ENCODE measurements at places on chromosomes 3 and 15.

DNA sequence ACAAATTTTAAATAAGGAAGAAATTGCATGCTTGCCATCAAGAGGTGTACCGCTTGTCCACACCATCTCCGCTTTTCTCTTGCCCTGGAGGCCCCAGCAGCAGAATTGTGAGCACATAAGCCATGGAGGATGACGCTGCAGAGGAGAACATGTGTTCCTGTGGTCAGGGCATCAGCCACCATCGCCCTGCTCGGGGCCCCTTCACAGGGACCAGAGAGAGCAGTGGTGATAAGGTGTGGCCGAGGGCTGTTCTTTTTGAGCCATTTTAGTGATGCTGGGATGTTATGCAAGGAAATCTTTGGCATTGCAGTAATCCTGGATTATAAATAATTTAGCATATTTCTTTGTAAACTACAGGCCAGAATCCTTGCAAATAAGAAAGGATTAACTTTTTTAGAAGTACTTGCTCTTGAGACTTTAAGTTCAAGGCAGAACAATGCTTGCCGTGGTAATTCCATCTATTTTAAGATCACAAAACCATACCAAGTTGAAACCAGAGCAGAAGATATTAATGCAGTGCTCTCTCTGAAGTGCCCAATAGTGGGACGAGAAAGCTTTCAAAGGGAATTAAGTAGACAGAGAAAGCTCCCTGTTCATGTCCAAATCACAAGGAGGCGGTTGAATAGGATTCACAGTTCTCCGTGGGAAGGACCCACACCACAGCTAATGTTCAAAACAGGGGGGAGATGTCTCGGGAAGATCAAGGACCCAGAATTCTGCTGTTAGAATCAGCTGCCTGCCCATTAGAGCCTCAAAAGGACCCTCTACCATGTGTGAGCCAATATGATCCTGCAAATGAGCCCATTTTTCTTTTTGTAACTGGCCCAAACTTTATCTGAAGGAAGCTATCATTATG lies 338.5 kb downstream of the RORA start:
- no peak for DNase-seq

DNA sequence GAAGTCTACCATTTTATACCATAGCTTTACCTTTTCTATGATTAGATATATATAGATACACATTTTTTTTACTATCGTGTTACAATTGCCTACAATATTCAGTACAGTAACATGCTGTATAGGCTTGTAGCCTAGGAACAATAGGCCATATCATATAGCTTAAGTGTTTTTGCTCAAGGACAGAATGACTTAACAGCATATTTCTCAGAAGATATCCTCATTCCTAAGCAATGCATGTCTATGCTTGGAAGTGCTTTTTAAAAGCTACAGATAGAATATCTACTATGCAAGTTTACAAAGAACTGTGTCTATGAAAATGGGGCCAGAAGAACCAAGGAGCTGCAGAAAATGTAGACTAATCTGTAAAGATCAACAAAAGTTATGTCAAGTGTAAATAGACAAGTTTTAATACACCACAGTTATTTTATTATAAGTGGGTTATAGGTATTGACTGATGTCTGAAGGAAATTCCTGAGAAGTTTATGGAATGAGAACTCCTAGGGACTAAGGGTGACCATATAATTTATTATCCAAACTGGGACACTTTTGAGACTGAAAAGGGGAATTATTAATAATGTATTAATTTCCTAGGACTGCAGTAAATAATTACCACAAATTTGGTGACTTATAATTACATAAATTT lies 138.7 kb upstream of the TGFBR2 start:
- no peak for DNase-seq

DNA sequence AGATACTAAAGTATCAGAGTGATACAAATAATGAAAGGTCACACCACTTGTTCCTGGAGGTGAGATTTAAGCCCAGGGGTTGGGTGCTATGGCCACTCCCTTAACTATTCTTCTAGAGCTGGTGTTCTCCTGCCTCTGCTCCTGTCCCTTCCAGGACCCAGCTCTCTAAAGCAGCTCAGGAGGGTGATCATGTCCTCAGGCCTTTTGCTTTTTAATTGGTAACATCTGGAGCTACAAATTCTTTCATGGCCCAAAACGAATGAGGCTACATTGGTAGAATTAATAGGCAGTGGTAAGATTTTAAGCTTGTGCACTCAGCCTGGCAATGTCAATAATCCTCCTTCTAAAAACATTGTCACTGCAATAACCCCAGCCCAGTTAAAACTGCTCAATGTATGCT lies 38.2 kb upstream of the CNOT10 start:
- DNase-seq = no peak

- DNase-seq = no peak
These were observed 1.2 kb downstream of the YEATS2 start for GRCh38 chr3:183698756-183699155.

DNA sequence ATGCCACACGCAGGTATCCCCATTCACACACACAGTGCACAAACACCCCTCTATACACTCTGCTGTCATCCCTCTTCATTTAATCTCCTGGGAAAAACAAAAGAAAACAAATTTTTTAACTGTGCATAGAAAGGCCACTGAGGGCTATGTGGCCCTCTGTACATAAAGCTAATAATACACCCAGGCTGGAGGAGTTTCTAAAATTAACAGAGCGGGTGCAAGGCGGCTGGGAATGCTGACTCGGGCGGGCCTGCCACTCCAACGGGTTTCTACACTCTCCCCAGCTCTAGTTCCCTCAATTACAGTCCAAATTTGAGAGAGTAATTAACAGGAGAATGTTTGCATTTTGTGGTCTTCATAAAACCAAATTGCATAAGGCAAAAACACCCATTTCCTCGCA lies 23.1 kb downstream of the HCN4 start:
- DNase-seq = no peak

- DNase-seq = no peak
These were observed 269.9 kb upstream of the UBE2E2 start for GRCh38 chr3:22933051-22933840.

DNA sequence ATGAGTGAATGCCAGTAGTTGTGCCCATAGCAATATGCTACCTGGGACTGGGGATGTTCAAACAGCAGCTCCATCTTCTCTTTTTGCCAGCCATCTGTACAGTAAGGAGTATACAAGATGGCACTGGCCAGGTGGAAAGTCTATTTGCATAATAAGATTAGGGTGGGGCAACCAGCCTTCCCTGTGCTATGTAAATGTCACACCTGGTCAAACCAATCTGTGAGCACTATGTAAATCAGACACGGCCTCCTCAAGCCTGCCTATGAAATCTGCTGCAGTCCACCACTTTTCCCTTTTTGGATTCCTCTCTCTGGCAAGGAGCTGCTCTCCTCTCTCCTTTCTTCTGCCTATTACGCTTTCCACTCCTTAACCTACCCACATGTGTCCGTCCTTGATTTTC lies 53.0 kb downstream of the C3orf80 start:
- no peak for DNase-seq

DNA sequence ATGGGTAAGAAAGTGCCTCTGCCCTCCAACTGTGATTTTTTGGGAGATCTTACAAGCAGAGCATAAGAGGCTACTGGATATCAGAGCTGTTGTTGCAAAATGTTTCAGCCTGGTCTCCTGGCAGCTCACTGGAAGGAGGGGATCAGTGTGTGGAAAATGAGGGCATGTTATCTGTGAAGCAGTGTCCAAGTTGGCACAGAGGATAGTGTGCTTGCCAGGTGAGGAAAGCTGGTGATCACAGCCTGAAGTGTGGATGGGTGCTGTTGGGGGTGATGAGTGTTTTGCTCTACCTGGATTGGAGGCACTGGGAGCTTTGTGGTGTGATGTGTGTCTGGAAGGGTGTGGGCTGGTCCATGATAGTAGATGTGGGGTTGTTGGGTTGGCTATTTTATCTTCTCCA lies 69.3 kb downstream of the MCTP2 start:
- no peak for DNase-seq

GRCh38 chr3:192917028-192917403 lies 640 bp downstream of the MB21D2 start:
- no peak for DNase-seq

DNA sequence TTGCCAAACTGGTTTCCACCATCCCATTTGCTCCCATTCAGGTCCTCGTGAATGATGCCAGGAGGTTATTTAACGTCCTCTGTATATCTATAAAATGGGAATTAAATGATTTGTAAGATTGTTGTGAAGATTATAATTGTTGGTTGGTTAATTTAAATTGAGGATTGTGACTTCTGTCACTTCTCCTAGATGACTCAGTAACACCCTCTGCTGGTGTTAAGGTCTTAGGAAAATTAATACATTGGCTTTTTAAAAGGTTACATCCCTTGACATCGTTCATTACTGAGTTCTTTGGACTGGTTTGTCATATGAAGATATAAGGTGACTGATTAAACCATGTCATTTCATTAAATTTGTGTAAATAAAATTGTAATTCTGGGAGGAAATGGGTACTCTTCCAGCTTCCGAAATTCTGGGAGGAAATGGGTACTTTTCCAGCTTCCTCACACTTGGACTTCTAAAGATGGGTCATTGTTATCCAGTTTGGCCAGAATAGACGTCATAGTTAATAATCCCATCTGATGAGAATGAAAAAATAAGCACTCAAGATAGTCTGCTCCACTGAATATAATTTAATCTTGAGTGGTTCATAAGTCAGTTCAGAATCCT lies 33.3 kb upstream of the PAQR5 start:
- DNase-seq = no peak

- no peak for DNase-seq
These were observed 19.2 kb downstream of the KBTBD13 start for GRCh38 chr15:65095747-65096104.

DNA sequence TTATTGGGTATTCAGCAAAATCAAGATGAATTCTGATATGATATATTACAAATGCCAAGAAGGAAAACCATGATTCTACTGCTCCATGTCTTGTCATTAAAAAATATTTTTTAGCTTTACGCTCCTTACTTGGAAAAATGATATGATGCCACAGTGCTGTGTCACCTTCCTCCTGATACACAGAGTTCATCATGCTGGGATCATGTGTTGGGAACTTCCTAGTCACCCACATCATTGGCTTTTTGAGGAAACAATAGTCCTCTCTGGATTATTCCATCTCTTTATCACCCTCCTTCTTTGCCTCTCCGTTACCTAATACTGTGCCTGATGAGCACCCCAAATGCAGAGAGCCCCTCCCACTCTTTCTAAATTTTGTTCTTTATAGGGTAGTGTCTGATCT lies 94.3 kb upstream of the PFN2 start:
- no peak for DNase-seq

DNA sequence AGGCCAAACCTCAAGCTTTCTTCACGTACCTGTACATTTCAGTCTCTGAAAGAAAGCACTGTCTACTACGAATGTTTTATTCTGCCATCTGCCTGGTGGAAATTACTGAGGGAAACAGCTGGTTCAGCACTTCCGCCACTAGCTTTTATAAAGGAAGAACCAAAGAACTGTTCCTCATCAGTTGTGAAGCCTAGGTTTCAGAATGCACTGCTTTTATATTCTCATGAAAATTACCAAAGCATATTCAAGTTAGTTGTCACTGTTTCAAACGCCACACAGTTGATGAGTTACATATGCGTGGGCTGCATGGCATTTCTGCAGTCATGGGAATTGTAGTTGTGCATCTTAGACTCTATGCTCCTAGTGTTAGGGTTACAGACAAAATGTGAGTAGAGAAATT lies 21.5 kb upstream of the ZBTB38 start:
- no peak for DNase-seq
